ENCODE measurements at places on chromosomes 7 and 10.
A peak's percentile ranks its signal among the peaks of the same experiment; 100 is the strongest.

DNA sequence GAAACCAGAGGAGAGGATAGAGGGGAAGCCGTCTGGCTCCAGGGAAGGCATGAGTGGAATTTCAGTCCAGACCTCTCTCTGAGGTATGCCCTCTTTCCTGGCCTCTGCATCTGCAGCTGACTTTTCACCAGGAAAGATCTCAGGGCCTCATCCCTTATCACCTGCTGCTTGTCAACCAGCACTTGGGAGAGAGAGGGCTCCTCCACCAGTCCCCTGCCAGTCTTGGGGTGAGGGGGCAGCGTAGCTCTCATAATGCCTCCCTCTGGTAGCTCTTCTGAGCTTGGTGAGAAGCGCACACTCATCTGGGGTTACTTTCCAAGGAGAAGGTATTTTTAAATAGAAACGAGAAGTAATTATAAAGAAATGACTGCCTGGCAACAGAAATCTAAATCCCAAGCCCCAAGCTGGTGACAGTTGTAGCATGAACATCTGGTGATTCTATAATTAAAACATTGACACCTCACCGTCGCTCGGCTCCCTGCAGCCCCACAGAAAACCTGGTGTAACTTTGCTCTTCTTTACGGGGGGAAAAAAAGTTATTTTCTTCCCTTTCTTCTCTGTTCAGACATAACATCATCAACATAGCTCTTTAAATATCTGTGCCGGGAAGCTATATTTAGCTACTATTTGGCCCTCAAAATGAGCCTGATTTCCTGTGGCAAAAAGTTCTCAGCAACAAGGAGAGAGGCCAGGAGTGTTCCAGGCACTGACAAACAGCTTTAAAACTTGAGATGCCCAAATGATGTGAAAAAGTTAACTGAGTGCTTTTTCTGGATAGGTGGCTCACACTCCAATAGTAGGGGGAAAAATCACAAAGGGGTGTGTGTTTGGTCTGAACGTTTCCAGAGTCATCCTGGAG, 26.9 kb downstream of the HIP1 start:
- no peak for DNase-seq

DNA sequence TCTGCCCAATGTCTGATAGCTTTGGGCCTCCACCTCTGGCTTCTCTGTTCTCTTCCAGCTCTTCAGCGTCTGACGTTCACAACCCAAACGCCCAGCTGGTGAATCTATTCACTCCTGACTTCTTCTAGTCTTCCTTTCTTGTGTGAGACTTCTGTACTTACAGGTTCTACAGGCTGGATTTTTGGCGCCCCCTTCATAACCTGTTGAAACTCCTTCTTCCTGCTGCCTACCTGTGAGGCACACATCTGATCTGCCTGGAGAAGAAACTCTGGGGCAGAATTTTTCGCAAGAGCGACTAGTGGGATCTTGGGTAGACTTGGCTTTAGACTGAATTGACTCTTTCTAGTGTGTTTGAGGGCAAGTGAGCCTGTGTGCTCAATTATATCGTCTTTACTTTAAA, 249.3 kb downstream of the REEP3 start:
- DNase-seq, result no peak

DNA sequence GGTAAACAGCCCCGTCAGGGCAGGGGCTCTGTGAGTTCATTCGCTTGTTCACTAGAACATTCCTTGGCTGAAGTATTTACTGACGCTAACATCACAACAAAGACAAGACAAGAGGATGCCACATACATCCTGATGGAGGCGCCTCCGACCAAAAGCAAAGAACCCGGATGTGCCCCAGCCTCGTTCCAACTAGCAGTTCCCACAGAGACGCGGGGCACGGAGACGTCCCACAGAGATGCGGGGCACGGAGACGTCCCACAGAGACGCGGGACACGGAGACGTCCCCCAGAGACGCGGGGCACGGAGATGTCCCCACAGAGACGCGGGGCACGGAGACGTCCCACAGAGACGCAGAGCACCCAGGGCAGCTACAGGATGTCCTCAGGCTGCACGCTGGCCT, 35.4 kb upstream of the CFAP46 start:
- no peak for DNase-seq

- no peak for DNase-seq
Measured at GRCh38 chr7:1042492-1042833, 1.9 kb upstream of the GPR146 start.

DNA sequence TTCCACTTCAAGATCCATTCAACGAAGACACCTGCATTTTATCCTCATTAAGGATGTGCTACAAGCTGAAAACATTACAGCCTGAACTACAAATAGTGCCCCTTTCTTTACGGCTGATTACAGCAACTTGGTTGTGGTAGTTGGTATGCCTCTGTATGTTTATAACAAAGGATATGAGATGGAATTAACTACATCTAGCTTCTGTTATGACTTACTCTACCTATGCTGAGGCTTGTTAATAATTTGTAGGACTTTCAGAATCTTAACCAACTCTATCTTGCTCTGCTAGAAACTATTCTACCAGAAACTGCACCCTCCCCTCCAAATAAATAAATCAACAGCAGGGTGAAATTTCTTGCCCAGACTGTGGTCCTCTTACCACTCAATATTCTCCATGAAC, 448.1 kb downstream of the GRM8 start:
- DNase-seq, result no peak

DNA sequence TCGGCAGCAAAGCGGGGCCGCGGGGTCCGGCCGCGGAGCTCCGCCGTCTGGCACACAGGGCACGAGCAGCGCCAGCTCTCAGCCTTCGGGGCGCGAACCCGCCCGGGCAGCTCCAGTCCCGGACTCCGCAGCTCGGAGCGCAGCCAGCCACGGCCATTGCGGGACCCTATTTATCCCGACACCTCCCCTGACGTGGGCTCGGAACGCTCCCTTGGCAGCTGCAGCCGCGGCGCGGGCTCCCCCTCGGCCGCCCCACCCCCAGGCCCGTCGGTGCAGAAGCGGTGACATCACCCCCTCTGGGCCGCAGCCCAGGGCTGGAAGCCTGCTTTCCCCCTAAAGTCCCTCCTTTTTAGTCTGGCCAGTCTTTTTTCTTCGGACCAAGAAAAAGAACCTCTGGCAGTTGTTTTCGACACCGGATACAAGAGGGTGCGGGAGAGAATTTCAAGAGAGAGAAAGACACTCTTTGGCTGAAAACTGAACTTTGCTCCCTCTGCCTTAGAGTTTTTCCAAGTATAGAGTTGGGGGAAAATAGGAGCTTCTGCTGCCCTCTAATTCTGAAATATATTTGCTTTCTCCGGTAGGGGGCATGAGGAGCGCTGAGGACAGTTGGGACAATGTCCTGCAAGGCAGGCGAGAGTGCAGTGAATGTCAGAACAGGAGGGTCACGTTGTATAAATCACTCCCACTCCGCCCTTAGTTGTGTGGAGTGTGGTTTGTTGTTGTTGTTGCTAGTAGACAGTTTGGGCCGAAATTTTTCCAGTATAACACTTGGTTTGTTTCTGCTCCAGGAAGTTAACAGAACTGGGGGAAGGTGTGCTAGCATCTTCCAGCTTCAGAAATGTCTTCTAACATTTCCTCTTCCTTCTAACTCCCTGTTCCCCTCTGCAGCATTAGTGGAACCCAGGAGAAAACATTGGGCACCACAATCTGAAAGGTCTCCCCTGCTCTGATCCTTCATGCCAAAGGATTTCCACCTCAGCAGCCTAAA, at the start of gene SFRP4:
TSS of gene SFRP4 (minus strand) at position 145 of the 988 bp plus-strand sequence. CDS start 280 bp downstream, outside the sequence.
- DNase-seq, result peak; percentile 67

DNA sequence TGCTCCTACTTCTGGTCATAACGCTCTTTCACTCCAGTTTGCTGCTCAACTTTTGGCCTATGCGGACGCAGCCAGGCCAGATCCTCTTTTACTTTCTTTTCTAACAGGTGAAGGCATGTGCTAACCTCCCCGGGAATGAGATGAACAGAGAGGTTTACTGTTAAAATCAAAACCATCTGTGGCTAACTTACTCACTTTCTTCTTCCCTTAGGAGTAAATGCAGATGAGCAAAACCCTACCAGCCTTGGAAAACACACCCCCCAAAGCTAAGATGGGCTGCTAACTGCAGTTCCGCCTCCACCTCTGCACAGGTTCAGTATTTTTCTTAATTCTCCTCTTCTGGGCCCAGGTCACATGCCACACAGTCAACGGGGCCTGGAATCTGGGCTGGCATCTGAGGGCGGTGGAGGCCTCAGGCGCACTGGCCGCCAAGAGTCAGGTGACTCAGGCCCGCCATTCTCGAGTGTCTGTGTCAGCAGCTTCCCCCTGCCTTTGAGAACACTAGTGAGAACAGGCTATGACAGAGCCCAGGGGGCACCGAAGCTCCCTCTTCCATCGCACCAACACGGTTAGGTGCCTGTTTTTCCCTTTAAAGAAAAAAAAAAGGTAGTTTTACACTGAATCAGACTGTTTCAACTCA, 11.1 kb downstream of the FAM53B start:
- DNase-seq, result no peak

DNA sequence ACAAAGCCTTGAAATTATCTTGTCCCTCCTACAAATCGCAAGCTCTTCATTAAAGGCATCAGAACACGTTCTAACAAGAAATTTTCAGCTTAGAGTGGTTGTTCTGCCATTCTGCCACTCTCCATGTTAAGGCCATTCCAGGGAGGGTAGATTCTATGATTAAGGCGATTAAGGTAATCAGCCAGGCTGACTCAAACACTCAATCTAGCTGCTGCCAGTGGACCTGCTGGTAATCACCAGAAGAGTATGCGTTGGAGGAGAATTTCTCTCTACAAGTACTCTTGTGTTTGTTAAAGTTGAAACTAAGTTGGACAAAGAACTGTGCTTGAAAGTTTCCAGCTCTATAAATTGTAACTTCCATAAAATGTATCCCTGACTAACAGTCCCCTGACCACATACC, 149.2 kb upstream of the COL1A2 start:
- DNase-seq, result no peak

DNA sequence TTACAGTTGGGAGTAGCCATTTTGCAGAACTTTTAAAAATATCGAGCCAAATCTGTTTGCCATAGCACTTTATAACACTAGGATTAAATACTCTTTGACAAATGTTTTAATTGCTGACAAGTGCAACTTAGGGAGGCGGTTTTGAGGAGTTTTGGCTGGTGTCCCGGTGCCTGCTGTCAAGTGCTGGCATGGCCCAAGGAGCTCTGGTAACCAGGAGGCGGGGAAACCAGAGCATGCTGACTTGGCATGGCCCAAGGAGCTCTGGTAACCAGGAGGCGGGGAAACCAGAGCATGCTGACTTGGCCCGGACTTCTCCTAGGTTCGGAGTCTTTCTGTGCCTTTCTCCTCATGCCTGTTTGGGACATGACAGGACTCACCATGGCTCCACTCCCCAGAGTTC, 30.8 kb upstream of the ZNF32 start:
- DNase-seq, result peak; percentile 65

GRCh38 chr7:92716825-92717580, 119.4 kb downstream of the CDK6 start:
- no peak for DNase-seq

DNA sequence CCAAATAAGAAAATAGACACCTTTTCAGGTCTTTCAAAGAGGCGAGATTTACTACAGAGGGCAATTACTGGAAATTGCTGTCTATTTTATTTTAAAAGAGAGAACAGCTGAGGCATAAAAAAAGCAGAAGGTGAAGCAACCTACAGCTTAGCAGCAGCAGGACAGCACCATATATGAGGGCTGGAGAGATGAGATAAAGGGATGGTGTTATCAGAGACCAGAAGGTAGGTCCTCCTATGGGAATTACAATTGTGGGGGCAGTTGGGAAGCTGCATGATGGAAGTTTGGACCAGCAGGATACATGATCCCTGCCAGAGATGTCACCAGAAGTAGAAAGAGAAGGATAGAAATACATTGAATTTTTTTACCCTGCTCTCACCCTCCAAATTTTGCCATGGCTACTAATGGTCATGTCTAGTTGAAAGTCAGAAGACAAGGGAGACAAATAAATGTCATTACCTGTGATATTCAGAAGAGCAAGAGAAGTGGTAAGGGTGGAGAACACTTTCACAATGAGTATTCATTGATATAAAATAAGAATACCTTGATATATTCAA, 77.2 kb upstream of the CALCR start:
- no peak for DNase-seq

GRCh38 chr10:32367793-32368453, 21.0 kb upstream of the EPC1 start:
- DNase-seq, result peak; percentile 84

GRCh38 chr7:75905785-75906604, 9.0 kb upstream of the POR start:
- DNase-seq, result peak; percentile 20

DNA sequence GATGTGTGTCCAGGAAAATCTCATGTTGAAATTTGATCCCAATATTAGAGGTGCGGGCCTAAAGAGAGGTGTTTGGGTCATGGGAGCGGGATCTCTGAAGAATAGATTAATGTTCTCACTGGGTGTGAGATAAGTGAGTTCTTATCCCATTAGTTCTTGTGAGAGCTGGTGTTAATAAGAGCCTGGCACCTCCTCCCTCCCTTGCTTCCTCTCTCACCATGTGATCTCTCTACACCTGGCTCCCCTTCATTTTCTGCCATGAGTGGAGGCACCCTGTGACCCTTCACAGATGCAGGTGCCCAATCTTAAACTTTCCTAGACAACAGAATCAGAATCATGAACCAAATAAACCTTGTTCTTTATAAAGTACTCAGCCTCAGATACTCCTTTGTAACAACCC, 19.5 kb downstream of the MTPN start:
- no peak for DNase-seq

DNA sequence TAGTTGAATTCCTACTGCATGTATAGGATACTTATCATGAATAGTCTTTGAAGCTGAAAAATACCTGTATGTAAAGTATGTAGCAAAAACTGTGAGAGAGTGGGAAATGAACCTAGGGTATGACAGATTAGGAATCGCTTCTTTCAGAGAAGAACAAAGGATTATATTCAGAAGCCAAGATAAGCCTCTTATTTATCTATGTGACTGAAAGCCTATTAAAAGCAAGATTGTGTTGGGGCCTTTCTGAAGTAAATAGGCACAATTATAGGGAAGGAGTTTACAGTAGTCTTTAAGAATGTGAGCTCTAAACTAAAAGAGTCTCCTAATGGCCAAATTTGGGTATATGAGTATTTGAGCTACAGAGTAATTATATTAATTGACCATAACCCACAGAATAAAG, 102.1 kb downstream of the MTERF1 start:
- DNase-seq, result peak; percentile 26

Measured in A673 (cell line).